ENCODE measurements at places on chromosomes 2 and 18.
A peak's percentile ranks its signal among the peaks of the same experiment; 100 is the strongest.

DNA sequence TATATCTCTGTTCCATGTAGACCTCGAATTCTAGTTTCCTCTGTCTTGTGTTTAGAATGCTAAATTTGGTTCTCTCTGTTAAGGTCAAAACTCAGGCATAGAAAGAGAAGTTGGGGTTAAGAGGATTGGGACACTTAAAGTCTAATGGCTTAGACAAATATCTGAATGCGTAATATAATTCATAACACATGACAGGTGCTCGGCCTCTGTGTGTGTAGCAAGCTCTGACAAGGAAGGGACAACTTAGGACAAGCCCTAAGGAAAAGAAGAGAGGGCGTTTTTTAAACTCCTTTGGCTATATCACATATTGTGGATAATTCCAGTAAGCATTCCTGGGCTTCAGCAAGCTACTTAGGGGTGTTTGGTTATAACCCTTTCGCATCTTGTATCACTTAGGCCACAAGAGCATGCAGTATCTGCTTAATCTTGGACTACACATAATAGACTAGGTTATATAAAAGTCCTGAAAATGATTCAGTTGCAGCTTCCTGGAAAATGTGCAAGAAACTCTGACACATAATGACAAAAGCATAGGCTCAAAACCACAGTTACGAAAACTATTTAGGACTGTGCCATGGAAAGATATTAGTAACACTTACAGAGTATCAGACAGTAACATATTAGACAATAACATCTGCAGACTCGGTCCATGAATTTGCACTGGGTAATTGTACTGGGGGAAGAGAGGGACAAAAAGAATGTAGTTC is 16.1 kb upstream of the CREB1 start:
- no peak for DNase-seq

DNA sequence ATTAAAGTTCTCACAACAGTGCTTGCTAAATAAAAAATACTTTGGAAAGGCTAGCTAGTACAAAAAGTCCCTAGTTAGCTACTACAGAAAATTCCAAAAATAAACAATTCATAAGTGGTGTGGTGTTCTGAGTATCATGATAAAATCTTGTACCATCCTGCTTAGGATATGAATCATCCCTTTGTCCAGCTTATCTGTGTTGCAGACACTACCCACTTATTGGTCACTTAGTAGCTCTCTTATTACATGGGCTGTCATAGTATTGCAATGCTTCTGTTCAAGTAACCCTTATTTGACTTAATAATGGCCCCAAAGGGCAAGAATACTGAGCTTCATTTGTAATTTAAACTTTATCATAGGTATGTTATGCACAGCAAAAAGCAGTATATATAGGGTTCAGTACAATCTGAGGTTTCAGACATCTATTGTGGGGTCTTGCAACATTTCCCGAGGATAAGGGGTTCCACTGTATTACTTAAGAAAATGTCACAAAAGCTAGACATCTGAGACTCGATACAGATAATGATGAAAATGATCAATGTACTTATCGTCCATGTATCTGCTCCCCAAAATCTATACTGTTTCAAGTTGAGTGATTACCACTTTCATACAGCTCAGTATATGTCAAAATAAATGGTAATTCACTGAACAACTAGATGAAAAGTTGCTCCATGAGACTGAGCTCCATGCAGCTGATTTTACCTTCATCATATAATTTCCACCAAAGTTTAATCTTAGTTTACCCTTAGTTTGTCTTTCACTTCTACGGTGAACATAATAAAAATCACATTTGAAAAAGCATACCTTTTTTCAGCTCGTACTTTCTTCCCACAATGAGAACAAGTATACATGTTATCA is 93.8 kb downstream of the C2orf74 start:
- DNase-seq, result peak; percentile 63

- DNase-seq, result no peak
Observed at GRCh38 chr18:46319783-46320182, 215.6 kb downstream of the HAUS1 start.

- DNase-seq, result no peak
Observed at GRCh38 chr18:7307526-7307925, 76.6 kb downstream of the LRRC30 start.

DNA sequence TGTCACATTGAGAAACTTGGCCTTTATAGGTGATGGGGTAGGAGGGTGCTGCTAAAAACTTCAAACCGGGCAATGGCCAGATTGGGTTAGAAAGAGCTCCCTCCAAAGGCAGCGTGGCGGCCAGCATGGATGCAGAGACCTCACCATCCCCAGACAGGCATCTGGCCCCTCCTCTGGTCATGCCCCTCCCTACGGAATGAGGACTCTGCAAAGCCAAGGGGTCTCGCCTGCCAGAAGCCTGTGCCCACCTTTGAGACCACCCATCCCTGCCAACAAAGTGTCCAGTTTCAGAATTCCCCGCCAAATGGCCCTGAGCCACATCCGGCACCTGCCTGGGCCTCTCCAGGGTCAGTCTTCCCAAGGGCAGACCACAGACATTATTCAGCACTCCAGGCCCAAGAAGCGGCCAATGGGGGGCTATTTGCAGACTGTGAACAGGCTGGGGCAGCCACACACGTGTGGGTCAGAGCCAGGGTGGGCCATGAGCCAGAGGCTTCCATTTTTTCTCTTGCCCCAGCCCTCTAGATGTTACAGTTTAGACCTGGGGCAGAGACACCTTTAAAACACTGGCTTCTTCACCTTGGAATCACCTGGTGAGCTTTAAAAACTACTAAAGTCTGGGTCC is 4.2 kb upstream of the ATP6V1B1 start:
- no peak for DNase-seq

All from glomerular endothelial cell (primary cell).